ENCODE measurements at places on chromosomes 6 and 20. TPM values are rescaled to one million over a fixed set of nuclear protein-coding genes. Genes with fewer than 3 reads are reported as not detected.

The ZNF292 gene
- 3.2 TPM for total RNA-seq

The CFAP61 gene
- total RNA-seq = 0.92 TPM

The CD83 gene
- 1.9 TPM for total RNA-seq

The MEI4 gene
- total RNA-seq = not detected

The THBD gene
- 35.3 TPM for total RNA-seq
